ENCODE measurements at places on chromosomes 3 and 15.

DNA sequence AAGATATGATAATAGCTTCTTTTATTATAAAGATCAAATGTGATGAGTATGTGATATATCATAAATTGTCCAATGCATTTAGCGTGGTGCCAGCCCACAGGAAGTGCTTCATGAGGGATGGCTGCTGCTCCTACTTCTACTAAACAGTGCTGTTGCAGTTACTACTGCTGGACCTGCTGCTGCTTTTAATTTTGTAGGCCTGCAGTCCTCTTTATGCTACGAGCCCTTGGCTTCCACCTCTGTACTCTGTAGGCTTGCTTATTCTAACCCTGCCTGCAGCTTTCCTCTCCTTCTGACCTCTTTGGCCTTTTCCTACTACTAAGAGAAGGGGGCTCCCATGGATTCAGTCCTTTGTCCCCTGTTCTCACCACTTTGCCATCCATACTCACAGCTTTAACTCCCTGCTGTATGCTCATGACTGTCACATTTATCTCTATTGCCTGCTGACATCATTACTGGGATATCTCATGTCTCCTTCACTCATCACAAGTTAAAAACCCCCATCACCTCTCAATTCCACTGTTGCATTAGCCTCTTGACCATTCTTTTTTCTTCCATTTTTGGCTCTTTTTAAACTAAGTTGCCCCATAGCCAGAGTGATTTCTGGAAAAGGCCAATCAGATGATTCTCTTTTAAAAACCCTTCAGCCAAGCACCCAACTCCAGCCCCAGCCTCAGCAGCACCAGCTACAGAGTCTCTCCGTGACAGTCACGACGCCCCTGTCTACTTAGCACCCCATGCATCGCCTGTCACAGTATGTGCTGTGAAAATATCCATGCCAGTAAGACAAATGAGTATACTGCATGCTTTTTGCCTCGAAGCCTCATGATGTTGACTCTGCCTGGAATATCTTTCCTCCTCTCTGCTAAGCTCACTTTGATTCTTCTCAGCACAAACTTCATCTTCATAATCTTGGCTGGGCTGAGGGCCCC is 56.3 kb downstream of the PLCL2 start:
- no peak for DNase-seq

GRCh38 chr15:89007989-89008388 is 80.3 kb upstream of the ABHD2 start:
- no peak for DNase-seq

DNA sequence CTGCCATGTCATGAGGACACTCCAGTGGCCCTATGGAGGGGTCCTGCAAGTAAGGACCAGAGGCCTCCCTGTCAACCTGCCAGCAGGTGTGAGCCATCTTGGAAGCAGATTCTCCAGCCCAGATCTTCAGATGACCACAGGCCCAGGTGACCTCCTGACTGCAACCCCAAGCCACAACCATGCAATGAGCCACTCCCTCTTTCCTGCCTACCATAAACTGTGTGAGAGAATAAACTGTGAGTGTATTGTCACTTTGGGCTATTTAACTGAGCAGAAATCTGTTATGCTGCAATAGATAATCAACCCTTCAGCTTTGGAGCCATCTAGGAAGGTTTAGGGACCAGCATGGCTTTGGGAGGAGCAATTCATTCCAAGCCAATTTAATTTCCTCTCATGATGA is 367.9 kb downstream of the SHQ1 start:
- DNase-seq: no peak

GRCh38 chr3:30605005-30605404 is 1.4 kb upstream of the TGFBR2 start:
- no peak for DNase-seq

- no peak for DNase-seq
Measured at GRCh38 chr3:42670051-42670576, 15.2 kb upstream of the KLHL40 start.

DNA sequence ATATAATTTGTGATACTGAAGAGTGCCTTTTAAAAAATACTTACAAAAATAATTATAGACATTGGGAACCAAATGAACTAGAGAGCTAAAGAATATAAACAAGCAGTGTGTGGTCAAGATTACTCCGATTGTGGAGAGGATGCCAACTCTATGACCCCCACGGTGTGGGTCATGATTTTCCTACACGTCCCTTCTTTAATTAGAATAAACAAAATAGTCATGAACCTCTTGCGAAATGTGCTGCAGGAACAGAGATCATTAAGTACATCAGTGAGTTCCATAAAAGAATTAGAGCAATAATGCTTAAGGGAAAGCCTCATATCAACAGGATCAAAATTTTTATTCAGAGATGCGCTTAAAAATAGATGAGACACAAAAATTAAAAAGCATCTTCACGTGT is 476.6 kb upstream of the ROBO1 start:
- no peak for DNase-seq

DNA sequence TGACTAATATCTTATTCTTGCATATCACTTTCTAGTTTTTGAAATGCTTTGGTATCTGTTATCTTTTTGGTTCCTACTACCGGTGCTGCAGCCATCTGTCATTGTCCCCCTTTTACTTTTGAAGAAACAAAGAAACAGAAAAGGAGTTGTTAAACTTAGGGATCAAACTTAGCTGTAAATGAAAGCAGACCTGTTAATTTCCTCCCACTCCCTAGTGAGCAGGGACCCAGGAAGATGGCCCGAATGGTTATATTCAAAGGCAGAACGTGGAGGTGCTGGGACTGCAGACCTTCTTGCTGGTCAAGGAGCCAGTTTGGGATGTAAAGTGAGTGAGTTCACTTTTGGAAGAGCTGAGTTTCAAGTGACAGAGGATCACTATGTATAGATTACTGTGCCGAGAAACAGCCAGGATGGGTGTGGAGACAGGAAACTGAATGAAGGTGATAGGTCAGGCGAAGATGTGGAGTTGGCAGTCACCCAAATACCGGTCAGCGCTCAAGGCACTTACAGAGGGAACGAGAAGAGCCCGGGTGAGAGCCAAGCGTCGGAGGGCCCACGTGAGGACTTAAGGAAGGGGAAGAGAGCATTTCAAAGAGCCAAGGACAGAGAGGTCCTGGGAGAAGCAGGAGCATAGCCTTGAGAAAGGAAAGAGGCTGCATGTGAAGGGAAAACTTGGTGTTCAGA is 20.1 kb downstream of the KBTBD8 start:
- DNase-seq: no peak

DNA sequence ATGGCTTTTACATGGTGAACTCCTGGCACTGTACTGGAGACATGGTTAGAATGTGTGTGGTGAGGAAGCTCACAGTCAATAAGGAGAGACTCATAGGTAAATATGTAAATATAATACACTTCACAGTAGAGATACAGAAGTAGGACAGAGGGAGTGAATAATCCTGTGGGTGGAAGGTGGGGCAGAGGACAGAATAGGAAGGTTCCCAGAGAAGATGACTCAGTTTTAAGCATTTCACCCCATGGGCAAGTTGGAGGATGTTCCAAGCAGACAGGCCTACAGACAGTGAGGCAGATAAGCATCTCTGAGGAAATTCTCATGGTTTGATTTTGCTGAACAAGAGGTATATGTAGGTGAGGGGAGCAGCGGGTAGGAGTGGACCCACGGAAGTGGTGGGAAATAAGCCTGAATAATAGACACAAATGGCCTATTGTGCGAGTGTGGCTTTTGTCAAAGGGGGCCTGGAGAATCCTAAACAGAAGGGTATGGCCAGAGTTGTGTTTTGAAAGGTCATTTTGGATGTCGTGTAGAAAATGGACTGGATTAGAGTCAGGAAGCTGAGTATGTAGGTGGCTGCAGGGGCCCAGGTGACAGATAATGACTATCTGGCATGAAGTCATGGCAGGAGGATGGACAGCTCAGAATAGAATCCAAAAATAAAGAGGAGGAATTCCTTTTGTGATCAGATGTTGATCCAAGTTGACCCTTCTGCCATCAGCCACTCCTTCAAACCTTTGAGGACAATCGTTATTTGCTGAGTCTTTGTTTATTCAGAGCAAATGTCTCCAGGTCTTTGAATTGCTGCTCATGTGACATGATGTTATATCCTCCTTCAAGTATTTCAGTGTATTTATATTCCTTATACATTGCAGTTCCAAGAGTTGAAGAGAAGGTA is 97.3 kb upstream of the THRB start:
- DNase-seq: no peak

GRCh38 chr15:36499412-36500389 is 79.7 kb upstream of the CDIN1 start:
- DNase-seq: no peak

DNA sequence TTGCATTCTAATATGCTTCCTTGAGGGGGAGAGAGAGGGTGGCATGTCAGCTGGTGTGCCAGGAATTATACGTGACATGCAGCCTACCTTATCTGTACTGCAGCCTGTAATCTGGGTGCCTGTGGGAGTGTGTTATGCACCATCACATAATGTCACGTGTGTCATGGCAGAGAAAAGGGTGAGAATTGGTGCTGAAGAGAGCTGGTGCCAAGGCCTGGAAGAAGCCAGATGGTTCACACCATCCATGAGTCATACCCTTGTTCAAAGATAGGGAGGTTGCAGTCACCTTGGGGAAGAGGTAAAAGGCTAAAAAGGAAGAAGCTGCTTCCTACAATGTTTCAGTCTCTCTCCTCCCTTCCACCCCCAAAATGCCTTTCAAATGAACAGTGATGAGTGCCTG is 5.3 kb downstream of the BRPF1 start:
- no peak for DNase-seq

GRCh38 chr15:74955796-74956647 is 550 bp downstream of the RPP25 start:
- DNase-seq: peak; percentile 72

DNA sequence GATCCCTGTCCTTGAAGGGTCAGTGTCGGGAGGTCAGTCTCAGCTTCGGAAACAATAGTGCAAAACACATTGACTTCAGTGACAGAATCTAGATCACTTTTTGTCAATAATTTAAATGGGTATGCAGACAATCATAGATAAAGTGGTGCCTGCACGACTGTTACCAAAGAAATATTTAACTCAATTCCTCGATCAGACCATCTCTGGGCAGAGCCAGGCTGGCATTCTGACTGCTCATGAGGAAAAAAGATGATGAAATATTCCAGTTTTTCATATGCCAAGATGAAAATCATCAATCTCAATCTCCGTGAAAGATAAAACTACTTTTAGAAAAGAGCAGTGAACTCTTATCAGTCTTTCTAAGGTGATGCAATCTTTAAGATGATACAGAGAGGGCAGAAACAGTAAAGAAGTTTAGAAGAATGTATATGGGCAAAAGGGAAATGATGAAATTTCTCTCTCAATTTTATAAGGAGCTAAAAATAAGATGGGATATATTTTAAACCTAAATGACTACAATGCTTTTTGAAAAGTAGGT is 169.9 kb downstream of the WDR72 start:
- DNase-seq: no peak

- no peak for DNase-seq
Measured at GRCh38 chr3:124143047-124143446, 151.1 kb upstream of the ROPN1 start.

DNA sequence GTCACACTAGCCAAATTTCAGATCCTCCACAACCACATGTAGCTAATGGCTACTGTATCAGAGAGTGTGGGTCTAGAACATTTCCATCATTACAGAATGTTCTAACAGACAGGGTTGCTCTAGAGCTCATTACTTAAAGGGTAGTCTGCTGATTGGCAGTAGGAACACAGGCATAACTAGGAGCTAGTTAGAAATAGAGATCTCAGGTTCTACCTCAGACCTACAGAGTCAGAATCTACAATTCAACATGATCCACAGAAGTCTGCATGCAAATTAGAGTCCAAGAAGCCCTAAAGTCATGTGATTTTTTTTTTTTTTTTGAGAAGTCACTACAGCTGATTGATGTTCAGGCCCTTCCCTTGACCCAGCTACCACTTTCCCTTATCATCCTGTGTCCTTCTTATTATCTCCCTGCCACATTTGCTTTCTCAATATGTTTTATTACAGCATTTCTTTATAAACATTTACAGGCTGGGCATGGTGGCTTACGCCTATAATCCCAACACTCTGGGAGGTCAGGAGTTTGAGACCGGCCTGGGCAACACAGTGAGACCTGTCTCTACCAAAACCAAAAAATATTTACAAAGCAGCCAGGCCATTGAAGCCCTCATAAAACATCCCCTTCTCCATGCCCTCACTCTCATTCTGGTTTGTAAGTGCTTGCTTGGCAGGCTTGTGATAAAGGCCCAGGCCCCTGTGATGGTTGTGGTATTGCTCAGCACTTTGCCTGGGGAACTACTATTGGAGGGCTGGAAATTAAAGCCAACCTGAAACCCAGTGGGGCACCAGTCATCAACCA is 3.8 kb upstream of the ABHD5 start:
- DNase-seq: no peak

GRCh38 chr15:43241100-43241499 is 20.3 kb upstream of the EPB42 start:
- no peak for DNase-seq

DNA sequence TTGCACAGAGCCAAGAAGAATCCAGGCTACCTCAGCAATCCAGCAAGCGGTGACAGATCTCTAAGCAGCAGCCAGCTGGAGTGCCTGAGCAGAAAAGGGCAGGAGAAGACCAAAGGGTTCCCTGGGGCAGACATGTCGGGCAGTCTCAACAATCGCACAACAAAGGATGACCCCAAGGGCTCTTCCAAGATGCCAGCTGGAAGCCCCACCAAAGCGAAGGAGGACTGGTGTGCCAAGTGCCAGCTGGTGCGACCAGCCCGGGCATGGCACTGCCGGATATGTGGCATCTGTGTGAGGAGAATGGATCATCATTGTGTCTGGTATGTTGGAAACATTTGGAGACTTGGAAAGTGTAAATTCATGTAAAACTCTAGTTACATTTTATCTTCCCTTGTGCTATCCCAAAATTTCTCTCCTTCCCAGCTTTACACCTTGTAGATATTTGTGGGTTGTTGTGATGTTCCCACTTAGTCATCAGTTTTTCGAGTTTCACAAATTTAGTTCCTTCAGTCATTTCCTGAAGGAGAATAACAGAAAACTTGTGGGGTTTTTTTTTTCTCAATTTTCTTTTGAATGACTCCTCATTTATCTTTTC is 6.4 kb downstream of the ZDHHC23 start:
- no peak for DNase-seq

DNA sequence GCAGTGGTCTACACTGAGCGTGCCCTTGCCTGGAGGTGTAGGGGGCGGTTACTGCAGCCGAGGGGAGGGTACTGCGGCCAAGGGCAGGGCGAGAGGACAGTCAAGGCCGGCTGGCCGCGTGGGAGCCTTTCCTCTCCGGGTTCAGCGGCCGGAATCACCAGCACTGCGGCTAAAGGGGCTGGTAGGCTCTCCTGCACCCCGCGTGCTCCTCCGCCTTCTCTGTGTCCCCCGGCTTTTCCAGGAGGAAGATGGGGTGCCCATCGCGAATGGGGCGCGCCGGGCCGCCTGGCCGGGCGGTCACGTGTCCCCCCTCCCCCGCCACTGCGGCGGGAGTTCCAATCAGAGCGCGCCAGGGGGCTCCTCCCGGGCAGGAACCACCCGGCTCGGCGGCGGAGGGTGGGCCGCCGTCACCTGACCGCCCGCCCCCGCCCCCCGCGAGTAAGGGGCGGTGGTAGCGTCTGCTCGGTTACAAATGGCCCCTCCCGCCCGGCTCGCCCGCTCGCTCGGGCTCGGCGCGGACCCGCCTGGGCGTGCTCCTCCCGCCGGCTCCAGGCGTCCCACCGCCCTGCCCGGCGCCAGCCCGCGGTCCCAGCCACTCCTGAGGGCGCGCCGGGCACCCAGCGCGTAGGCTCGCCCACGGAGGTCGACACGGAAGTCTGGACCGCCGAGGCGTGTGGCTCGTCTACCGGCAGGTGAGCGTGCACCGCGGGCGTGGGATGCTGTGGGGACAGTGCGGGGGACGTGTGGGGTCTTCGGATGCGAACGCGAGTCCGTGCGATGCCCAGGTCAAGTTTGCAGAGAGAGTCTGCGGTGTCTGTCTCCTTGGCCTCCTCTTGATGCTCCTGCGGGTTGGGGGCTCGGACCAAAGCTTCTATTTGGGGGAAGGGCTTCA is 242.6 kb upstream of the TOPAZ1 start:
- peak; percentile 83 for DNase-seq
